ENCODE measurements at places on chromosomes 12 and 14.

DNA sequence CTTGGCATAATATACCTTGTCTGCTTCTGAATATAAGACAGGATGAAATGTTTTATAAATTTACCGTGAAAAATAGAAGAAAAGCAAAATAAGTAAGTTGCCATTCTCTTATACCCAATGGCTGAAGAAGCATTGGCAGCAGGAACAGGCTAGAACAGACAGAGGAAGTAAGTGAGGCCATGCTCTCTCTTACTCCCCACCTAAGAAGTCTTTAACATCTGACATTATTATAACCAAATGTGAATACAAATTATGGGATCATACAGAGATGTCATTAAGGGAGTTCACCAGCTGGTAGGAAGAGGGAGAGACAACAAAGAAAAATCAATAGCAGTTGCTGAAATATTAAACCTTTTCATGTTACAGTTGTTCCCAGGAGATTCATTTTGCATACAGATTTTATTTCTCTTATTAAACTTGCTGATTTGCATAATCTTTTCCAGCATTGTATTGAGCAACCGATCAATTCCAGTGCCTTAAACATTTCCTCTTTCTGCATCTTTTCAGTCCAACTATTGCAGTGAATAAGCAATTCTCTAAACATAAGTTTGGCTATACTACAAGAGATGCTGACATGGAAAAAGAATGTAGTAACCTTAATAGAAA is 270.6 kb downstream of the SLC6A15 start:
- DNase-seq: no peak

GRCh38 chr14:106845286-106846087 is 1319.1 kb downstream of the TMEM121 start:
- no peak for DNase-seq

GRCh38 chr14:85263916-85264675 is 265.8 kb upstream of the FLRT2 start:
- no peak for DNase-seq

GRCh38 chr14:96103560-96104460 is 64.6 kb downstream of the C14orf132 start:
- DNase-seq: no peak

GRCh38 chr12:12273291-12273957 is 6.6 kb upstream of the LRP6 start:
- DNase-seq: peak; percentile 62

DNA sequence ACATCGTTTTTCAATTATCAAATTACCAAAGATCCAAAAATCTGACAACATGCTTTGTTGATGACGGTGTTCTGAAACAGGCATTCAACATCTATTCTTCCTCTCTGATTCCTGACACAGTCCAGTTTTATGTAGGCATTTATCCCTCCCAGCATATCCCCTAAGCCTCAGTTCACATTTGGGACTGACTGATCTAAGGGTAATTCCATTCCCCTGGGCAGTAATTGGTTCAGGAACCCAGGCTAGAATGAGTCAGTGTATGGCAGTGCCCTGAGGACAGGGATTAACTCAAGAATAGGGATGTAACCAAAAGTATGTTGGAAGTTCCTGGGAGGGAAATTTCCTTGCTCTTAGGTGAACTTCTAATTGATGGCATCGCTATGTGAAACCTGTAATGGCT is 10.3 kb upstream of the PCNX1 start:
- no peak for DNase-seq

- DNase-seq: peak; percentile 37
Measured at GRCh38 chr12:115941362-115941761, 336.1 kb downstream of the MED13L start.

- DNase-seq: no peak
Measured at GRCh38 chr14:92847749-92848148, 53.6 kb downstream of the GOLGA5 start.

GRCh38 chr14:63027719-63028118 is 17.5 kb downstream of the KCNH5 start:
- no peak for DNase-seq

DNA sequence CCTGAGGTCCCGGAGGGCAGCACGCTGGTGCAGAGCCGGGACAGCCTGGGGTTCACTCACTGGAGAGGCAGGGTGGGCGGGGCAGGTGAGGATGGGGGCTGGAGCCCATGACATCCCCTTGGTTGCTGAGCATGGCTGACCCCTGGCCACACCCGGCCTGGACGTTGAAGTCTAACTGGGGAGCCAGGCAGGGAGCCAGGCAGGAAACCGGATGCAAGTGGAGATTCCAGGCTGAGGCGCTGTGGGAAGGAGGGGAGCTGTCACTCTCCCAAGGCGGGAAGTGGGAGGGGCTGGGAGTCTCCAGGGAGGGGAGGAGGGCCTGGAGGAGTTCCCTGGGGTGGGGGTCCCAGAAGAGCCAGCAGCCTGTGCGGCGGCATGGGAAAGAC is 7.7 kb upstream of the INF2 start:
- DNase-seq: peak; percentile 92

- peak; percentile 61 for DNase-seq
Measured at GRCh38 chr14:53409969-53410368, 256.8 kb upstream of the DDHD1 start.

DNA sequence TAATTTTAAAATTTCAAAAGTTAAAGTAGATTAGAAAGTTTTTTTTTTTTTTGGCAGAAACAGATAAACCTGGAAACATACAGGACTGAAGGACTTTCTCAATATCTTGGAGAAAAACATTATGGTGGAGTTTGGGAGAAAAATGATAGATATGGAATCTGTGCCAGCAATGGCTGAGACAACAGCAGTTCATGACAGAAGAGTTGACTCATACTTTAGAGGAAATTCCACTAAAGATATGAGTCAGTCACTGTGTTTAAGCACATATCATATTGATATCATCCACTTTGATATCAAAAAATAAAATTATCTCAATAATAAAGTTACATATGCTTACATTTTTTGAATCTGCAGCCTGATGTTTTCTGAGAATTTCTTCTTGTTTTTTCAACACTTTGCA is 193.9 kb upstream of the OR4E1 start:
- peak; percentile 36 for DNase-seq

GRCh38 chr12:76284816-76285750 is 63.1 kb downstream of the BBS10 start:
- DNase-seq: peak; percentile 60

- no peak for DNase-seq
Measured at GRCh38 chr14:80607430-80608190, 333.9 kb downstream of the CEP128 start.

DNA sequence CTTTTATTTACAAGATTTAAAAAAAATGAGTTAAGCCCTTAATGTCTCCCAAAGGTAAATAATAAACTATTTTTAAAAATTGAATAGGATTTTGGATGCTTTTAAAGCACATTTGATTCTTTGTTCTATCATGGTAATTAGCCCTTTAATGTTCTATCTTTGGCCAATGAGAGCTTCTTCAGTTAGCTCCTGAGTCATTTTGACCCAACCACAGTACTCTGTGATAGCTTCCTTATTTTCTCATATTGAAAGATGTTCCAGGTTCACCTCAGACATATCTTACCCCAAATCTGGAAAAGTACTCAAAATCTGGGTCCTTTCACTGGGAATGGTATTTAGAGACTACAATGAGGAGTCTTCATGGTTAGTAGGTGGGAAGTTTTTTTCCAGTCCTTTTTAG is 98.0 kb downstream of the MYRFL start:
- no peak for DNase-seq

- peak; percentile 52 for DNase-seq
Measured at GRCh38 chr14:56172571-56172971, 54.4 kb downstream of the PELI2 start.

DNA sequence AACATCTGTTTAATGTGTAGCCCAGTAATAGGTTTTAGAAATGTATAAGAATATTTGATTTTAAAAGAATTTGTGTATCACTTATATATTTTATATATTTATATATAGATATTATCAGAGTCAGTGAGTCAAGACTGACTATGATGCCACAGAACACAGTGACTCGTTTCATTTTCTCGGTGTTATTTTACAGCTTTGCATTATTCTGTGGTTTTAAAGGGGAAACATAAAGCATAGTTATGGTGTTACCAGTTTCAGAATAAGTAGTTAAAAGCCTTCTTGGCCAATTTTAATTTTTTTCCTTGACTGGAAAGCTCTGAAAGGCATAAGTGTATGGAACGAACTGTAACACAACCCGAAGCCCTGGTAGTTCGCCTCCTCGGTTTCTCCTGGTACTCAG is 91.0 kb downstream of the GRIP1 start:
- peak; percentile 49 for DNase-seq

DNA sequence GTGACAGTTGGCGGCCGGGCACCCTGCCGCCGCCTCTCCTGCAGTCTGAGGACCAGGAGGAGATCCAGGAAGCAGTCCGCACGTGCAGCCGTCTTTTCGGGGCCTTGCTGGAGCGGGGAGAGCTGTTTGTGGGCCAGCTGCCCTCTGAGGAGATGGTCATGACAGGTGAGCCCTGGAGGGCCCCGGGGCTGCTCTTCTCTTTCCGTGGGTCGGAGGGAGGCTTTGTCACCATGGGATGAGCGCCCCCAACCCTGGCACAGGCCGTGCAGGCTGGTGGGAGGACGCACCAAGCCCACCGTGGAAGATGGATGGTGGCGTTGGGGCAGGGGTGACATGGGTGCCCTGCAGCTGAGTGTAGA is 532 bp downstream of the NOC4L start:
- DNase-seq: peak; percentile 36

DNA sequence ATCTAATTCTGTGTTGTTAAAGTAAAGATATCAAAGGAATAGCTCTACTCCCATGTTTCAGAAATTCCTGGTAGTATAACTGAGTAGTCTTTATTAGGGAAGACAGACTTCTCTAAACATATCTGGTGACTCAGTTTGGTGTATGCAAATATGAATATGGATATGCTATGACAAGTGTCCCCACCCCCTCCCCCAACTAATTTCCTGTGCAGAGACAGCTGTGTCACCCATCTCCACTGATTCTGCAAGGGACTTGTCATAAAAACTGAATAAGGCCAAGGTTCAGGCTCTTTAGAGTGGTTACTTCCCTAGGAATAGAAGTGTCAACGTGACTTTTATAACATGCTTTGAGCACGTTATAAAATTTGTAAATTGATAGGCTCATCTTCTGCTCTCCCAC is 429.1 kb downstream of the DAD1 start:
- no peak for DNase-seq

DNA sequence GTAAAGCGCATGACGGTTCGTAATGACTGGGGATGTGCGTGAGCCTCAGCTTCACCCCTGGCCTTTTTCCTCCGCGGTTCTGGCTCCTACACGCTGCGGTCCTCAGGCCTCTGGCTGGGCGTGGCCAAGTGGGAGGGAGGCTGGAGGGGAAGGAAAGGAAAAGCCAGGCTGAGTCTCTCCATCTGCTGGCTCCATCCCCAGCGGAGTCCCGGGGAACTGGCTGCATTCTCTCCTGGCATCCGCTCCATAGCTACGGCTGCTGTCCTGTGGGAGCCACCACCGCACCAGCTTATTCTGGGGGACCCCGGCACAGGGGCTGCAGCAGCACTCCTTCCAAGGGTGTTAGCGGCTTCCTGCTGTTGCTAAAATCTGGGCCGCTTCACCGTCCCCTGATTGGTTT is 68.2 kb upstream of the SLC24A4 start:
- DNase-seq: no peak
